ENCODE measurements at places on chromosomes 11 and 22.

- no peak for DNase-seq
Measured at GRCh38 chr11:64045700-64046099, 10.0 kb downstream of the FLRT1 start.

GRCh38 chr11:81420668-81421250 lies 1312.9 kb downstream of the FAM181B start:
- no peak for DNase-seq

DNA sequence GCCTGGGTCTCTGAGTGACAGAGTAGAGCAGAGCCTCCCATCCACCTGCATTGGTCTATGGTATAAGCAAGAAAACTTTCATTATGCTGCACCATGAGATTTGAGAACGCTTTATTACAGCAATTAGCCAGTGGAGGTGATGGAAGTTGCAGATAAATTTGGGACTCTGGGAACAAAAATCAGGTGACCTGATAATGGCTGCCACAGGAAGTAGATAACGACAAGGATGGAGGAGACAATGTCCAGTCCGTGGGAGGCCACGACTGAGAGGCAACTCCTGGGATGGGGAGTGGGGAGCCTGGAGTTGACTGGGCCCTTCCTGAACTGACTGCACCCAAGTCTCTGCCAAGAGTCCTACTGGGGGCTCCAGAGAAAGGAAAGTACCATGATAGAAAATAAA lies 4.7 kb downstream of the MRGPRD start:
- no peak for DNase-seq

GRCh38 chr11:76169473-76169896 lies 36.8 kb downstream of the WNT11 start:
- no peak for DNase-seq

DNA sequence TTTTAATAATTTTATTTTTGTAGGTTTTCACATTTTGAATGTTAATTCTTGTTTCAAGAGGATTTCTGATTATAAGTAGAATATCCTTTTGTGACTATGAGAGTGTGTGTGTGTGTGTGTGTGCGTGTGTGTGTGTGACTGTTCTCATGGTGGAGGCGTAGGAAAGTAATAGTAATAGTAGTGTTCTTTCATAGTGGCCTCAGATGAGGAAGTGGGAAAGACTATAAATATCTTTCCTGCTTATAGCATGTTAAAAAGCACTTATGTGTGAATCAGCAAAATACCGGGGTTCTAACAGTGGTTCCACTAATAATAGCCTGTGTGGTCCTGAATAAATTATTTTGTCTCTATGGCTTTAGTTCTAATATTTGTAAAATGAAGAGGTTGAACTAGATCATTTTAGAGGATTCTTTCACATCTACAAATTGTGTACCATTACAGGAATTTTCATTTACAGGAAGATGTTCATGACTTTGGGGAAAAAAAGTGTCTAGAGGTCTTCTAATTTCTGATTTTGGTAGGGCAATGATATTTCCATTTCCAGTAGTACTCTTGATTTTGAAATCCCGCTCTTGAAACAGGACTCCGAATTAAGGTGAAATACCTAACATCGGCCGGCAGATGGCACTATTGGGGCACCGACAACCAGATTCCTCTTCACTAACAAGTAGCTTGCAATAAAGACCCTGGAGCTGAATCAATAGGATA lies 29.9 kb upstream of the OR10G7 start:
- peak; percentile 38 for DNase-seq

DNA sequence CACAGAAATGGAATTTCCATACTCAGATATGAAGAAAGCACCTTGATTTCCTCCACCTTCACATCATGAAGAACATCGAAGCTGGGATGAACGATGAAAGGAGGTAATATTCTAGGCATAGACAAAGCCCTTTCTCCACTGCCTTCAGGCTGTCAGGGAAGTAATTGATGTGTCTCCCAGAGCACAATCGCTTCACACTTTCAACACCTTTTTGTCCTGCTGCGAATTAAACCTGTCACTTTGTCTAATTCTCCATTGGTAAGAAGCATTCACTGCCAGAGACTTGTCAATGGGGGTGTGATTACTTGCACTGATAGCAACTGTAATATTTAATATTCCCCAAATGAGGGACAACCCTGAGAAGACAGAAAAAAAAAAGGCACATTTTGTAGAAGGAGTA lies 260.1 kb downstream of the ETS1 start:
- no peak for DNase-seq

- DNase-seq, result no peak
Measured at GRCh38 chr11:8720868-8721608, 38.4 kb downstream of the RPL27A start.

- no peak for DNase-seq
Measured at GRCh38 chr22:20583471-20583922, 76.1 kb downstream of the MED15 start.

- DNase-seq, result no peak
Measured at GRCh38 chr11:13105237-13105844, 96.2 kb downstream of the RASSF10 start.

DNA sequence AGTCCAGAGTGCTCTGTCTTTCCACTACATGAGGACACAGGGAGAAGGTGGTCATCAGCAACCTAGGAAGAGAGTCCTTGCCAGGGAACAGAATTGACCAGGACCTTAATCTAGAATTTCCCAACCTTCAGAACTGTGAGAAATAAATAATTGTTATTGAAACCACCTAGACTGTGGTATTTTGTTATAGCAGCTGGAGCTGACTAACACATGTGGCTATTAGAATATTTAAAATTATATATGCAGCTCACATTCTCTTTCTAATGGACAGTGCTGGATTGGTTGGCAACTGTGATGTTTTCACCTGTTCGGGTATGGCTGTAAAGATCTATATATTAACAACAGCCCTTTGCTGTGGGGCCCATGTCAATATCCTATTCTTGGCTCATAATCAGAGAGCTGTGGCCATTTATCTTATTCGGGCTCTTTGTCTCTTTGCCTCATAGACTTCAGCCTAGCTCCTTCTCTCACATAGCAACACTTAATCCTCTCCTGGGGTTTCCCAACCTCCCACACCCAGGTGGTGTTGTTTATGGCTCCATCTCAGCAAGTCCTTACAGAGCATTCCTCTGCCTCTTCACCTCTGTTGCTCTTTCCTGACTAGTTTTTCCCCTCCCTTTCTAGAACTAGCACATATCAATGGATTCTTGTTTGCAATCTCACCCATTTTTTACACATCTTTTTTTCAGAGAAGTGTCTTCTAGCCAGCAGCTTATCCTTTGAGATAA lies 46.4 kb upstream of the AMOTL1 start:
- no peak for DNase-seq

- peak; percentile 53 for DNase-seq
Measured at GRCh38 chr22:30396871-30397655, at the start of gene SEC14L2. Gene SEC14L2, plus strand, starts transcription at chr22:30397018. Its CDS starts 99 bp downstream, at chr22:30397117.

- DNase-seq, result no peak
Measured at GRCh38 chr11:78100261-78100660, 20.6 kb upstream of the NDUFC2 start.

- DNase-seq, result no peak
Measured at GRCh38 chr22:33329398-33329797, 271.2 kb upstream of the SYN3 start.

DNA sequence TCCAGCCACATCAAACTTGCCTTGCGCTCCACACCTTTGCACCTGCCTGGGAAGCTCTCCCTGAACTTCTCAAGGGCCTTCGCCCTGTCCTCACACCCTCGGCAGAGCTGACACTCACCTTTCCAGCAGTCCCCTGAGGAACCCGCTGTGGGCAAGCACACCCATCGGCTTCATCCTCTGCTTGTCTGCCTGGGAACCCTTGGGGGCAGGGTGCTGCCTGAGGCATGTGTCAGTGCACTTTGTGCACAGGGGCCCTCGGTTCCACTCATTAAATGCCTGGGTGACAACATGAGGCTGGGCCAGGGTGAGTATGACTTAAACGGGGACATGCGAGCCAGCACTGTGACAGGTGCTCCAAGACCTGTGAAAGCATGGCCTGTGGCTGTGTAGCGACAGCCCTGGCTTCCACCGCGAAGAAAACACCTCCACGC lies 2.6 kb upstream of the LRFN4 start:
- DNase-seq, result no peak

DNA sequence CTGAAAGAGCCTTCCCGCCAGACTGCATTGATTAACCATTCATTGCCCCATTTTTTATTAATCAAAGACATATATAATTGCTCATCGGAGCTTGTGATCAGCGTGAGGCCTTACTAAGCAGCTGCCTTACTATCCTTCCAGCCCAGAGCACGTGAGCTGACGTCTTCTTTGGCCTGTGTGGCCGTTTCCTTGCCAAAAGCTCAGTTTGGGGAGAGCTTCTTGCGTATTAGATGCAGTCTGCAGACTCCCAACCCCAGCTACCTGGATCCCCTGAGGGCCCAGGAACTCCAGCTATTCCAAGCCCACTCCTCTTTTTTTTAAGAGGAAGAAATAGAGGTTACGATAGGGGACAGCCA lies 784 bp upstream of the SLC43A3 start:
- DNase-seq, result no peak

- DNase-seq, result no peak
Measured at GRCh38 chr11:110527146-110527545, 97.4 kb downstream of the FDX1 start.

DNA sequence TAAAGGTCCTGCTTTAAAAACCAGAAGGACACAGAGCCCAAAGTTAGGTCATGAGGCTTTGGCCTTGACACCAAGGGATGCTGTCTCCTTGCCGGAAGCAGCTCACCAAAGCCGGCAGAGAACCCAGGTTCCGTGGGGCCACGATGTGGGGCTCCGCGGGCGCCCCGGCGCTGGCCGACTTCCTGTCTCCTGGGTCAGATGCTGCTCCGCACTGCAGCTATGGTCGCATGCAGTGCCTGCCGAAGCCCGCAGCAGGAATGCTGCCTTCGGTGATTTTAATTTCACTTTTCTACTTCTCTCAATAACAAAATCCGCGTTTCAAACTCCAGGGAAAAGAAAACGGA lies 454 bp upstream of the OTUB1 start:
- DNase-seq, result peak; percentile 18

DNA sequence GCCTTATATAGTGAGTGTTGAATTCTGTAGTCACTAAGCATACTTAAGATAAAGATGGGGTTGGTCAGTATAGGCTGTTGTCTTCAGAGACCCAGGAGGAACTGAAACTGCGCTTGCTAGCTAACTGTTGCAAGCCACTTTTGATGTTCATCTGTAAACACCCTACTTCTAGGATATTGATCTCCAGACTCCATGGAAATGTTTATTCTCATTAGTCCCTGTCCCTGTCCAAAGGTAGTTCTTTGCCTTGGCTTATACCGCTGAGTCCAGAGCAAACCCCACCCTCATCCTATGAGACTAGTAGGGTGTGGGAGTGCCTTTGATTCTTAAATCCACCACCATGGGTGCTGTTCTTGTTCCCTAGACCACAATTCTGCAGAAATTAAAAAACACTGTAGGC lies 36.4 kb downstream of the DEPDC5 start:
- no peak for DNase-seq

All from activated naive CD4-positive, alpha-beta T cell (primary cell).